ENCODE measurements at places on chromosomes 16 and 17.
A peak's percentile ranks its signal among the peaks of the same experiment; 100 is the strongest.

DNA sequence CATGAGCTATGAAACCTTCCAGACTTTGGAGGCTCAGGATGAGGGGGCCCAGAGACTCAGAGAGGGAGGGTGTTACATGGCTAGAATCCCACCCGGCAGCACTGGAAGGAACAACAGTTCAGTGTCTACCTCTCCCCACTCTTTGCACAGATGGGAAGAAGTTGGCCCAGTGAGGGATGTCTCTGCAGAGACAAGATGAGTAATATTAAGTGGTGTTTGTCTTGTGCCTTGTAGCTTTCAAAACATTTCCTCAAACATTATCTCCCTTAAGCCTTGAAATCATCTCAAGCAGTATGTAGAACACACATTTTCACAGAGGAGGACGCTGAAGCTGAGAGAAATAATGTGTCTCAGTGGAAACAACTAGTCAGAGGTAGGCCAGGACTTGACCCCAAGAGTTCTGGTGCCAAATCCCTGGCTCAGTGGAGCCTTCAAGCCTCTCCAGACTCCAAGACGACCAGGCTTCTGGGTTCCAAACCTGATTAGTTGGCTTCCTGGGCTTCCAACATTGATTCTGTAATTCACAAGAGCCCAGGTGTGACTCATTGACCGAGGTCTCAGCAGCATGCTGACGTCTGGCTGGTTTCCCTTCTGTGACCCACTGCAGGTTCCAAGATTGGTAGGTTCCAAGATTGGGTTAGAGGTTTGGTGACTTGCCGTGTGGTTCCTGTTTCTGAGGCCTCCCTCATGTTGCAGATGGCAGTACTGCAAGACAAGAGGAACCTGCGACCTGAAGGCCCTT is 7.4 kb downstream of the RNF112 start:
- no peaks in the 10 kb centered on the region for H3K4me1 ChIP-seq
- no peak for DNase-seq
- no peak overlapping the region for H3K4me3 ChIP-seq
- H3K27me3 ChIP-seq: no peaks in the 10 kb centered on the region
- H3K27ac ChIP-seq: no peak overlapping the region

GRCh38 chr17:7440834-7441195 is 1.5 kb downstream of the FGF11 start:
- DNase-seq: no peak
- peaks cover 59% of the 10 kb centered on the region for H3K4me1 ChIP-seq
- H3K4me3 ChIP-seq: no peak overlapping the region
- no peaks in the 10 kb centered on the region for H3K36me3 ChIP-seq

- no peaks in the 10 kb centered on the region for H3K36me3 ChIP-seq
- H3K4me3 ChIP-seq: peak overlapping the region; percentile 44
- no peak overlapping the region for H3K27ac ChIP-seq
- peaks cover 29% of the 10 kb centered on the region for H3K4me1 ChIP-seq
- DNase-seq: no peak
- no peaks in the 10 kb centered on the region for H3K27me3 ChIP-seq
Observed at GRCh38 chr17:18955009-18955408, 3.0 kb downstream of the SLC5A10 start.

GRCh38 chr17:29148790-29149430 is 31.3 kb downstream of the MYO18A start:
- peaks cover 26% of the 10 kb centered on the region for H3K4me1 ChIP-seq
- H3K4me3 ChIP-seq: peak overlapping the region; percentile 68
- H3K36me3 ChIP-seq: no peaks in the 10 kb centered on the region
- H3K27me3 ChIP-seq: no peaks in the 10 kb centered on the region
- H3K27ac ChIP-seq: peak overlapping the region; percentile 48

DNA sequence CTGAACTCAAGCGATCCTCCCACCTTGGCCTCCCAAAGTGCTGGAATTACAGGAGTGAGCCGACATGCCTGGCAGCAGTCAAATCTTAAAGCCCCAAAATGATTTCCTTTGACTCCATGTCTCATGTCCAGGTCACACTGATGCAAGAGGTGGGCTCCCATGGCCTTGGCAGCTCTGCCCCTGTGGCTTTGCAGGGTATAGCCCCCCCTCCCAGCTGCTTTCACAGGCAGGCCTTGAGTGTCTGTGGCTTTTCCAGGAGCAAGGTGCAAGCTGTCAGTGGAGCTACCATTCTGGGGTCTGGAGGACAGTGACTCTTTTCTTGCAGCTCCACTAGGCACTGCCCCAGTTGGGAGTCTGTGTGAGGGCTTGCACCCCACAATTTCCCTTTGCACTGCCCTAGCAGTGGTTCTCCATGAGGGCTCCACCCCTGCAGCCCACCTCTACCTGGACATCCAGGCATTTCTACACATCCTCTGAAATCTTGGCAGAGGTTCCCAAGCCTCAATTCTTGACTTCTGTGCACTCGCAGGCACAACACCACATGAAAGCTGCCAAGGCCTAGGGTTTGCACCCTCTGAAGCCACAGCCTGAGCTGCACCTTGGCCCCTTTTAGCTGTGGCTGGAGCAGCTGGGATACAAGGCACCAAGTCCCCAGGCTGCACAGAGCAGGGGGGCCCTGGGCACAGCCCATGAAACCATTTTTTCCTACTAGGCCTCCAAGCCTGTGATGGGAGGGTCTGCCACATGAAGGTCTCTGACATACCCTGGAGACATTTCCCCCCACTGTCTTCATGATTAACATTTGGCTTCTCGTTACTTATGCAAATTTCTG is 79.3 kb upstream of the ARL4D start:
- no peak overlapping the region for H3K4me3 ChIP-seq
- H3K36me3 ChIP-seq: no peaks in the 10 kb centered on the region
- no peak for DNase-seq
- H3K27me3 ChIP-seq: no peaks in the 10 kb centered on the region
- H3K27ac ChIP-seq: no peak overlapping the region

- H3K4me3 ChIP-seq: no peak overlapping the region
- H3K27ac ChIP-seq: no peak overlapping the region
- no peaks in the 10 kb centered on the region for H3K27me3 ChIP-seq
- H3K4me1 ChIP-seq: no peaks in the 10 kb centered on the region
- H3K36me3 ChIP-seq: peaks cover 18% of the 10 kb centered on the region
Observed at GRCh38 chr16:1325261-1325660, 8.2 kb upstream of the BAIAP3 start.
